Esophagus muscularis mucosa (tissue), 4 donors: ENCODE measurements at places on chromosomes 1 and 21. TPM values are rescaled to one million over a fixed set of nuclear protein-coding genes. Genes with fewer than 3 reads are reported as not detected.

DNA sequence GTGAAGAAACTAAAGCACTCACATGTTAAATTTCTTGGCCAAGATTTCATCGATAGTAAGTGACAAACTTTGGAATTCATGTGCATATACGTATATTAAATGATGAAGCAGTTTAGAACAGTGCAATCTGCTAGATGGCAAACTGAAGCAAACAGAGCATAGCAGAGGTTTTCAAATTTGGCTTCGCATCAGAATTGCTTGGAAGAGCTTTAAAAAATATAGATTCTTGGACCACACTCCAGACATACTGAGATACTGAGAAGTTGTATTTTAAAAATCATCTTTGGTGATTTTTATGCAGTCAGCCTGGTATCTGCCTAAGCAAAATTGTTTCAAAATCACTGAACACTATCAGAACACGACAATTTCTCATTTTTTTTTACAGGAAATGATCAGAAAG is 709.2 kb downstream of the PLA2G4A start:
- H3K4me1 ChIP-seq, result no peaks in the 10 kb centered on the region
- H3K27me3 ChIP-seq, result no peaks in the 10 kb centered on the region
- H3K4me3 ChIP-seq, result no peak overlapping the region

- no peaks in the 10 kb centered on the region for H3K27me3 ChIP-seq
- H3K36me3 ChIP-seq, result no peaks in the 10 kb centered on the region
- no peaks in the 10 kb centered on the region for H3K4me1 ChIP-seq
- H3K27ac ChIP-seq, result no peak overlapping the region
- no peak overlapping the region for H3K4me3 ChIP-seq
Observed at GRCh38 chr21:39088031-39088370, 95.2 kb downstream of the PSMG1 start.

DNA sequence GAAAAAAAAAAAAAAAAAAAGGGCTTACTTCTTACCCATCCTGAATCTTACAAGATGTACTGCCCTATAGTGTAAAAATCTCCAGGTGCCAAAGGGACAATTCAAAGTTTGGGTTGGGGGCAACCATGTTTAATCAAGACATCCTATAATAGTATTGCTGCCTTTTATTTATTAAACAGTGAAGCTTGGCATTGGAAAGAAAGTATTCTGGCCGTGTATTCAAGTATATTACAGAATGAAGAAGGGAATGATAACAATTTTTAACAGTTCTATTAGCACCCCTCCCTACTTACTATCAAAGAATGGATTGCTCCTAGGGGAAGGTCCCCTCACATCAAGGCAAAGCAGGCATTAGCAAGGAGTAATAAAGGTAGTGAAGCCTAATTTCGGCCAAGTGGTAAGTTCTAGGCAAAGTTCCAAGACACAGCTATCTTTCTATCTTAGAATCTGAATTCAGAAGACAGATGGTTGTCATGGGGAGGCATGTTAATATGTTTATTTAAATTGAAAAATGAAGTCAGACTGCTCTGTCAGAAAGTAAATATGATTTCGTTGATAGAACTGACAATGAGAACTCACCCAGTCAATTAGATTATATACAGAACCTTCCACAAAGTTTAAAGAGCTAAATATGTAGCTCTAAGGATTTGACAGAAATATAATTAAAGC is 24.6 kb downstream of the ST7L start:
- no peaks in the 10 kb centered on the region for H3K4me1 ChIP-seq
- H3K27me3 ChIP-seq, result no peaks in the 10 kb centered on the region
- DNase-seq, result no peak
- H3K27ac ChIP-seq, result no peak overlapping the region
- no peak overlapping the region for H3K4me3 ChIP-seq

DNA sequence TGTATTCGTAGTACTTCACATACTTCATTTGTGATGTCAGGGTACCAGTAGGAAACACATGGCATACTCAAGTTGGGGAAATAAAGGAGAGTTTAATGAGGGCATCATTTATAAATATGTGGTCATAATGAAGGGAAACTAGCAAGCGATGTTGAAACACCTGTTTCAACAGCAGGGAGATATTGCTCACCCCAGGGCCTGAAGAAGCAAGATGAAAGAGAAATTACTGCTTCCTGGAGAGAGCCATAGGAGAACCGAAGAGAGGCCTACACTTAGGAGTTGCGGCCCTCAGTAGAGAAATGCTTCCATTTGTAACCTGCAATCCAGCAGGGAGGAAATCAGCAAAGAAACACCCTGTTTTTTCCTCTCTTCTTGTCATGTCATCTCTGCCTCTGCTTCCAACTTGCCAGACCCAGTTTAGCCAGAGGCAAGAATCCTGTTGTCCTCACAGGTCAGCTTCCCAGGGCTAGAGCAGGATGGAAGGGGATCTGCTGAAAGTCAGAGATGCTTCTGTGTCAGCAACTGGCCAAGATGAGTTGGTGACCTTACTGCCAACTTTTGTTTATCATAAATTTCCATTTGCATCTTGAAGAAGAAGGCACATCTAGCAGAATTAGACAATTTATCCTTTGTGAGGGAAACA is 67.6 kb upstream of the TSPAN2 start:
- peak; percentile 84 for DNase-seq
- no peak overlapping the region for H3K27ac ChIP-seq
- H3K36me3 ChIP-seq, result no peaks in the 10 kb centered on the region
- no peaks in the 10 kb centered on the region for H3K27me3 ChIP-seq

GRCh38 chr1:41474490-41475271 is 9.8 kb downstream of the EDN2 start:
- H3K27ac ChIP-seq, result peak overlapping the region; percentile 78
- no peak overlapping the region for H3K4me3 ChIP-seq
- H3K36me3 ChIP-seq, result no peaks in the 10 kb centered on the region
- no peak for DNase-seq

GRCh38 chr1:2985067-2985561 is 36.2 kb upstream of the ACTRT2 start:
- no peak overlapping the region for H3K4me3 ChIP-seq
- H3K4me1 ChIP-seq, result no peaks in the 10 kb centered on the region

DNA sequence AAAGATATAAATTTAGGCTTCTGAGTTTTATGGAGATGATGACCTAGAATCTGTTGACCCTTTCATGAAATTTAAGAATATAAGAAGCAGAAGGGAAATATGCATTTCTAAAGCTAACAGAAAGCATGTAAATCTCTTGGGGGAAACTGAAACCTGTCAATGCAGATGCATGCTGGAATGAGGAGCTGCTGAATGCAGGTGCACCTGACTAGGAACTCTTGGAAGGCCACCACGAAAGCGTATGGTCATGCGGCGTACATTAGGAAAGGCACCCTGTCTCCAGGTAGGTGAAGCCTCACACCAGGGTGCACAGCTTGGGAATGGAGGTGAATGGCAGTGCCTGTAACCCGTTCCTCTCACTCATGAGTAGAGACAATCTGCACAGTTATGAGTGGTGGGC is 309.7 kb downstream of the SEC16B start:
- H3K4me1 ChIP-seq, result no peaks in the 10 kb centered on the region
- H3K27ac ChIP-seq, result no peak overlapping the region
- no peaks in the 10 kb centered on the region for H3K36me3 ChIP-seq
- no peak for DNase-seq

- H3K36me3 ChIP-seq, result no peaks in the 10 kb centered on the region
- H3K4me1 ChIP-seq, result peaks cover 24% of the 10 kb centered on the region
- no peak overlapping the region for H3K27ac ChIP-seq
- no peak for DNase-seq
- H3K4me3 ChIP-seq, result no peak overlapping the region
Observed at GRCh38 chr1:229950020-229950419, 117.0 kb upstream of the GALNT2 start.

Gene DFFA
- 22.0 TPM for total RNA-seq

- H3K27ac ChIP-seq, result peak overlapping the region; percentile 94
- H3K36me3 ChIP-seq, result peaks cover 44% of the 10 kb centered on the region
- peaks cover 62% of the 10 kb centered on the region for H3K4me1 ChIP-seq
- H3K4me3 ChIP-seq, result no peak overlapping the region
- DNase-seq, result no peak
Observed at GRCh38 chr1:30877205-30877912, 31.2 kb downstream of the SDC3 start.

Gene FAM43B
- total RNA-seq, result not detected

GRCh38 chr1:228176024-228176395 is 10.4 kb downstream of the IBA57 start:
- no peaks in the 10 kb centered on the region for H3K27me3 ChIP-seq
- no peak overlapping the region for H3K4me3 ChIP-seq
- peaks cover 29% of the 10 kb centered on the region for H3K36me3 ChIP-seq
